ENCODE measurements at places on chromosomes 2 and 18.

- DNase-seq: no peak
Measured at GRCh38 chr2:75633620-75634019, 13.0 kb upstream of the MRPL19 start.

GRCh38 chr2:216849987-216850386, 9.9 kb downstream of the TNP1 start:
- no peak for DNase-seq

GRCh38 chr2:190837420-190837819, 43.2 kb upstream of the GLS start:
- no peak for DNase-seq

DNA sequence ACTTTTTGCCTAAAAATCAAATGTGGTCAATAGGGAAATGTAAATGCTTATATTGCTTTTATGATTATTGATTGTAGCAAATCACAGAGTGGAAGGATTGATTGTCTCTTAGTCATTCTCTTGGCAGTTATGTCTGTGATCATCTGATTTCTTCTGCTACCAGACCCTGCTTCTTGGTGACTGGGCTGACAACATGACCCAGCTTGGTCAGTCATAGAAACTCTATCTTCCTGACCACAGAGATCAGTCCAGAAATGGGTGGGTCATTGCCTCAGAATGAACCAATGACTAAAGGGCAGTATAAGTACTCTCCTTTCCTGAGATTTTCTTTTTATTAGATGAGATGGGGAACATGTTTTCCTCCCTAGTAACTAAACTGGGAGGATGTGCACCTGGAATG, 87.6 kb downstream of the MAIP1 start:
- DNase-seq: no peak

DNA sequence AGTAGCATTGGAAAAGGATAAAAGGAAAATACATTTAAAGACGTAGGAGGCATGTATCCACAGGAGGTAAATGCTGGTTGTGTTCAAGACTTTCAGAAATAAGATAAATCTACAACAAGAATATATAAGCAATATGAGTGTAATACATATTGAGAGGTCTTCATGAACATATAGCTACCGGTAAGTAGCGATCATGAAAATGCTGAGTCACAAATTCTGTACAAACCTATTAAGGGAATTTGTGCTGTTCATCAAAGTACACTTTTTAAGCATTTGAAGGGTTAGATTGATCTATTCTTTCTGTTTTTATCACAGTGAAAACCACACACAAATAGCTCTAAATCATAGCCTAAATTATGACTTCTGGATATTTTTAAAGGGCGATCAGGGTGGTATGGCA, 173.1 kb upstream of the NYAP2 start:
- no peak for DNase-seq

DNA sequence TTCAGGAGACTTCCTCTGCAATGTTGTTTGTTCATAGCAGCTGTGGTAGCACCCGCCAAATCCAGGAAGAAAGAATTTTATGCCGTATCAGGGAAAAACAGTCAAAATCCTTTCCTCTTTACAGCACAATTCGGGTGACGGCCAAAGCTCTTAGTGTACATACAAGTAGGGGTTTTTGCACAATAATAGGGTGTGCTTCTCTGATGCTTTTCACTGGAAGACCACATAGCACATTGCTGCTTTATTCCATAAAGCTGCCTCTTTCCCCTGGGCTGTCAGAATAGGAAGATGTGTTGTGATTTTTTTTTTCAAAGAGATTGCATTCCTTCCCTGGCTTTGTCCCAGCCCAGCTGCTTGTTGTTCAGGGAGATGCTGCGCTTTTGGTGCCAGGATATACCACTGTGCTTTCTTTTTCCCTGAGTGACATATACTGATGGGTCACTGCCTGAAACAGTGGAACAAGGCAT, 27.2 kb upstream of the LANCL1 start:
- no peak for DNase-seq

DNA sequence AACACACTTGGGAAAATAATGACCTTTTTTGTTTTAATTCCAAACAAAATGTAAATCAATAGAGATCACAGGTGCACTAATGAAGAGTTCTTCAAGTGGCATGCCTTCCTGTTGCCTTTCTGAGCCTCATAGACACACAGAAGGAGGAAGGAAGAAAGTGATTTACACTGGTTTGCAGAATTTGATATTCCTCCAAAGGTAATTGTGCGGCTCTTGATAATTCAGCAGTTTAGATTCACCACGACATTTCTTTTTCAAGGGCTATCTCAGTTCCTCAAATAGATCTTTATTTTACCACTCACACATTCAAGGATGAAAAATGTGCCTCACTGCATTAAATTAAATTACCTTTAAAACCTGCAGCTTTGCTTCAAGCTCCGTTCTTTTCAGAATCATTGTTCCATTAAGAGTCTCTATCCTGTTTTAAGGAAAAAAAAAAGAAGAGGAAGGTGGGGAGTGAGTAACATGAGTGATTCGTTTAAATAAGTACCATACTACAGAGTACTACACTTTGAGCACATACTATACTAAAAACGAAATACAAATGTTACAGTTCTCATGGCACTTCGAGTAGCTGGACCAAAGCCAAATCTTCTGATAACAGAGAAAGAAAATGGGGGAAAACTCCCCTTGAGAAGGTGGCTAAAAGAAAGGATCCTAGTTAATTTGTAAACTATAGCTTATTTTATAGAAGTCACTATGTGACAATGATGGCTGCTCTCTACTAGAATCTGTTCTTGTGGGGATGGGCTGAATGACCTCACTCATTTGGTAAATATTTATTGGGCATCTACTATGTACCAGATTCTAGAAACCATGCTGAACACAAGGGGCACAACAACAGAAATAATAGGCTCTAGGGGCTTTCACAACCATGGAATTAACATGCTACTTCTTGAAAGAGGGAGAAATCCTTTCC, 16.6 kb downstream of the CYTIP start:
- DNase-seq: no peak

DNA sequence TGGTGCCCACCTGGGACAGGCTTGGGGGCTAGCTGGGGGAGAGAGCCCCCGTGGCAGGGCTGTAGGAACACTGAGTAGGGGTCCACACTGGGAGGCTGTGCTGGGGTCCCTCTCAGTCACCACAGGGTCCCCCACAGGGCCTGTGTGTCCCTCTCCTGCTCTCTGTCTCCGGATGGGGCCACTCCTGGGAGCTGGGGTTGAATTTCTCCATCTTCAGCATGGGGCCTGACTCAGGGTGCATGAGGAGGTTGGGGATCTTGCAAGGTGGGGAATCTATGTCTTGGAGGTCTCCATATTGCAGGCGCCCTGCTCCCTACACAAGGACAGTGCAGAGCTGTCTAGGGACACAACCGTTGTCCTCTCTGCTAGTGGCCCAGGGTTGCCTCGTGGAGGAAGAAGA, 78.7 kb upstream of the HDAC4 start:
- DNase-seq: no peak
